ENCODE measurements at places on chromosomes 1 and 21.

- no peak for DNase-seq
Measured at GRCh38 chr21:42258150-42258884, 39.4 kb downstream of the ABCG1 start.

GRCh38 chr21:32087447-32087846 is 191.4 kb downstream of the MIS18A start:
- no peak for DNase-seq

GRCh38 chr1:9282696-9282955 is 10.1 kb upstream of the SPSB1 start:
- DNase-seq = no peak

DNA sequence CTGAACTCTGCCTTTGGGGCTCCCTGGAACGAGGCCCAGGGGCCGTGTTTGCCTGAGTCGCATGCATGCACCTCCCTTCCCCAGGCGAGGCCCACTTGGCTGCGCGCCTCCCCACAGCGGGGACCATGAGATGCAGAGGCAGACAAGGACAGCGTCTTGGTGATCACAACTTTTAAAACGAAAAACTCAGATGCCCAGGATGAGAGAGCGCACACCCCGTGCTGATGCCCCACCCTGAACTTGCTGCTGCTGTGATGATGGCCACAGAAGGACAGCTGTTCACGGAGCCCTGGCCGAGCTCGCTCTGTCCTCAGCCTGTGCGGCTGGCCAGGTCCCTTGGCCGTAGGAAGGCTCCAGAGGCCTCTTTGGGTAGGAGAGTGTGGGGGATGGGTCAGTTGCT is 11.4 kb upstream of the PRMT2 start:
- DNase-seq = no peak

GRCh38 chr1:1325288-1326074 is 879 bp downstream of the CPTP start:
- DNase-seq = no peak

DNA sequence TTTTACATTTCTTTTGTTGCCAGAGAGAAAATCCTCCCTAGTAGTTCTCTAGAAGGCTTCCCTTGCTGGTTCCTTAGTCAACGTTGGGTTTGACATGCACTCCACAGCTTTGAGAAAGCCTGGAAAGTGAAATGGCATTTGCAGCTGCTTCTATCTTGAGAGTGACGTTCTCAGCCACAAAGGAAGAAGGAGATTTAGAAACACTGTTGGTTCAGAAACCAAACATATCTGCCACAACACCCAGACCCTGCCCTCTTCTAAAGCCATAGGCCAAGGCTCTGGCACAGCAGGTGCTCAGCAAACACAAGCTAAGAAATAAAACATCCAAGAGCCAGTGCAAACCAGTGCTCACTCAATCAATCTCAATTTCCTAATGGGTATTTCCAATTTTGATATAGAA is 121.4 kb downstream of the CCDC185 start:
- no peak for DNase-seq

- no peak for DNase-seq
Measured at GRCh38 chr1:55749975-55750627, 534.9 kb upstream of the USP24 start.

- no peak for DNase-seq
Measured at GRCh38 chr21:40051801-40052200, 184.6 kb downstream of the PCP4 start.

DNA sequence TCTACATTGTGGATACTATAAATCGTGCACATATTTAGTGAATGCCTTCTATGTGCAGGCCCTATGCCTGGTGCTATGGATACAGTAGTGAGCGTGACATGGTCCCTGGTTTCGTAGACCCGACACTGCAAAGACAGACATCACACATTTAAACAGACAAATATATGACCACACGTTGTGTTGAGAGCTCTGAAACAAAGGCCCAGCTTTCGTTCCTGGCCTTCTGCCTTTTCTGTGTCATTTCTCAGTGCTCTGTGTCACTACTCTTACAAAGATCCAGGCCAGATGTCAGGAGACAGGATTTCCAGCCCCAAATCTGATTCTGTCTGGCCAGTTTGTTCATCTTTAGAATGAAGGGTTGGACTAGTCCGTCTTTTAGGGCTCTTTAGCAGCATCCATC is 19.3 kb upstream of the TRABD2B start:
- no peak for DNase-seq

DNA sequence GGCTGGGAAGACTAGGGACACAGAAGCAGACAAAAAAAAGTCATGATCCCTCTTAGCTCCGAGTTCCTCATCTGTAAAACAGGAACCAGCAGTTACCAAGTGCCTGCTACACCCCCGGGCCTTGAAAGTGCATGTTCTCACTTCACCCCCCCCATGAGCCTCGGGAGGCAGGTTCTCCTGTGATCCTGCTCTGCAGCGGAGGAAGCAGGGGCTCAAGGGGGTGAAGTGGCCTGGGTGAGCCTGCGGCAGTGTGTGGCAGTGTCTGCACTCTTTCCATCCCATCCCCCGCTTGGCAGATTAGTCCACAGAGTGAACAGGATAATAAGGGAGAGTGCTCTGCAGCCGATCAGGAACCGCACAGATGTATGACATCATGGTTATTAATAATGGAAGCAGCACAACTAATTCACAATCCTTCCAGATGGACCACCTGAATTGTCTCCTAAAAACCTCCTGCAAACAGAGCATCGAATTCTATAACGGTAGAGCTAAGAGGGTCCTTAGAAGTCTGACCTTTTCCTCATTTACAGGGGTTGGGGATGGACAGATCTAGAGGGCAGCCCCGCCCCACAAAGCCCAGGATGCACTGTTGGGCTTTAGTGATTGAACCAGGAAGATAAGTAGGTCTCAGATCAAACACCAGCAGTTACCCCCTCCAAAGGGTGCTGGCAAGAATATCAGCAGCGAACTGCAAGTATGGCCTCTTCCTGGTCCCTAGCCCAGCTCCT is 174.1 kb upstream of the EDN2 start:
- no peak for DNase-seq

DNA sequence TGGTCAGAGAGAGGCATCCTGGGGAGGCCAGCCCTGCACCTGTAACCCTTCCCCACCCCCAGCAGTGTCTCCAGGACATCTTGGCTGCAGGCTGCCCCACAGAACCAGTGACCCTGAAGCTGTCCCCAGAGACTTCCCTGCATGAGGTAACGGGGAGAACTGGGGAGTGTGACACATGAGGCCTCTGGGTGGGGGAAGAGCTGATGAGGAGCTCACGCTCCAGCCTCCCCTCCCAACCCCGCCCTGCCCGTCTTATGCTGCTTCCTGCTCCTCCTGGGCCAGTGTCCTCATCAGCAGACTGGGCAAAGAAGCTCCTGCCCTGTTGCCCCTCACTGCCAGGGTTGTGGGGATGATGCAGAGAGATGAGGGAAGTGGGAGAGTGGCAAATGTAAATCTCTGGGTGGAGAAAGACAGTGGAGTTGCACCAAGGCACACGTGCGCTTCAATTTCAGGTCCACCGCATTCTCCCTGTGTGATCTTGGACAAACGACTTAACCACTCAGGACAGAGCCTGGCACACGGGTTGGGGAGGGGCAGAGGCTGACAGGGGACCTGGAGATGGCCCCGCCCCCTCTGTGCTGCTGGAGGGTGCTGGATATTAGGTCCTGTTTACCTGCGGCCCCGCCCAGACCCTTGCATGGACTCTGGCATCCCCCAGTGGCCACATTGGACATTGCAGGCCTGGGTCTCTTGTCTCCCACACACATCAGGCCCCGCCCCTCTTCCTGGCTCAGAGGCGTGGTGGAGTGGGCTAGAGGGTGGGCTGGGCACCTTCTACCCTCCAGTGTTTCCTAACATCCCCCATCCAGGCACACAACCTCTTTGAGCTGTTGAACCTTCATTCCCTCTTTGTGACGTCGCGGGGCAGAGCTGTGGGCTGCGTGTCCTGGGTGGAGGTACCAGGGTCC is 12.3 kb downstream of the CLCNKB start:
- DNase-seq = peak; percentile 41

DNA sequence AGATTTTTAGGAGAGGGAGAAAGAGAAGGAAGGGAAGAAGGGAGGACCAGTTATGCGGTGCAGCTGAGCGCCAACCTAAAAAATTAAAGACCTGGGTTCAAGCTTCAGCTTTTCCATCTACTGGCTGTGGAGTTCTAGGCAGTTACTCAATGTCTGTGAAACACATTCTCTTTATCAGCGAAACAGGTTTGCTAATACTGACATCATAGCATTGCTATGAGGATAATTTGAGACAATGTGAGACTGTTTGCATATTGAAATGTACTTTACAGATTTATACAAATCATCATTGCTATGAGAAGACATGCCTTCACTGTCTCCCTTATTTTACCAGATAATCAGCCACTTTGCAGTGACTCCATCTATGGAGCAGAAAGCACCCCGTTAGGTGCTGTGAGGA is 222.9 kb upstream of the SGIP1 start:
- DNase-seq = no peak

DNA sequence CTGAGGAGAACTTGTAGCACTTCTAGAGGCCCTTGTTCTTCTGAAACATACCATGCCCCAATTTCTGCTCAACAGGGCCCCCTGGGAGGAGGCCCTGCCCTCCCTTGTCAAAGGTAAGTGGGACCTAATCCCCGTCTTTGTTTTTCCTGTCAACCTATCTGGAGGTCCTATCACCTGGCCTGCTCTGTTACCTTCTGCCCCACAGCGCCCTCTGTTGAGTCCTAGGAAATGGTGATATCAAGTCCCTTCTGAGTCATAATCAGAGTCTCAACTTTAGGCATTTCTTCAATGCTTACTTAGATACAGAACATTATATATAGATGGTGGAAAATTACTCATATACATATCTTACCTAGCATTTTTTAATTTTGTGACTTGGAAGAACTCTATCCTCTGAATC is 28.2 kb upstream of the FCRL4 start:
- no peak for DNase-seq

DNA sequence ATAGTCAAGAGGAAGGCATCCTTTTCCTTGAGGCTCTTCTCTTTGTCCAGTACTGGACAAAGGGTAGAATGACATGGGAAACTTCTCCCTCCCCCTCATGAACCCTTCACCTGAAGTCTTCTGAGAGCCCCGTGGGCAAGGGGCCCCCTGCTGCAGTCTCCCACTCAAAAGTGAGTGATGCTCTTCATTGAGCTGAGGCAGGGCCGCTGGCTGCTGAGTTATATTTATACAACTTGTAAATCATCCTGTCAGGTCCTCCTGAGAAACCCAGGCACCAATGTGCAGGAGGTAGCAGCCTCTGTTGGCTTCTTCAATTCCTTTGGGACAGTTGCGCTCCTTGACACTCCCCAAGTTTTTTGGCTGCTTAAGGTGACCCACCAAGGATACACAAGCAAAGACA is 150.2 kb downstream of the IGSF21 start:
- no peak for DNase-seq

- DNase-seq = no peak
Measured at GRCh38 chr21:43812139-43812821, 22.9 kb downstream of the RRP1 start.

DNA sequence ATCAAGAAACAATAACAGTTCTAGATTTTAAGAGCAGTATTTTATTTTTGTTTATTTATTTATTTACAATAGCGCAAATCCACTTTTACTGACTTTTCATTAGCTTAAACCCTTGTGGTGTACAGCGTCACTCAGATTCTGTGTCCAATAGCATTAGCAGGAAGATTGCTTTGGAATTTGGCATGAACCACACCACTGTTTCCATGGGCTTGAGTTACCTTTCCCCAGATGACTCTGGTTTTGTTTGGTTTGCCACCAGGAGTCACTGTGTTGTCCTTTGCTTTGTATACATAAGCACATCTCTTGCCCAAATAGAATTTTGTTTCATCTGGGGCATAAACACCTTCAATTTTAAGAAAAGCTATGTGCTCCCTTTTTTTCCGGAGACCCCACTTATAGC is 25.9 kb upstream of the SNRPE start:
- DNase-seq = no peak

GRCh38 chr1:16120940-16121410 is 34.9 kb downstream of the EPHA2 start:
- peak; percentile 94 for DNase-seq

DNA sequence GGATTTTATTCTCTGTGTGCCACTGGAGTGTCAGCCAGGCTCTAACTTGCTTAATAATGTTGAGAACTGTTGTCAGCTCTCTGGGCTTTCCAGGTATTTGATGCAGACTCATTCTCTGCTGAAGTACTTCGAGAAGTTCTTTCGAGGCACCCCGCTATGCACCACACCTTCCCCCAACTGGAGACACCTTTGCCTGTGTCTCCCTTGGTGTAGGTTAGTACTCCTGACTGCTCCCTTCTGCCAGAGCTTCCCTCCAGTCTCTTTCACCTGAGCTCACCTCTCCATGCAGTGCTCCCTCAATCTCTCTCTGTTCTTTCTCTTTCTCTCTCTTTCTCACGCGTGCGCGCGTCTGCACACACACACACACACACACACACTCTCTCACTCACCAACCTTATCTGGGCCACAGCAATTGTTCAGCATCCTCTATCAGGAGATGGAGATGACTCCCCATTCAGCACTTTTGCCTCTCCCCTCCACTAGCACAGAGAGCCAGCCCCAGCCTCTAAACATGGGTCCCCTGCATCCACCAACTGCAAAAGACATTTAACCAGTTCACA is 14.0 kb upstream of the MGST3 start:
- no peak for DNase-seq

GRCh38 chr21:41536076-41536826 is 28.3 kb upstream of the TMPRSS2 start:
- DNase-seq = peak; percentile 81

DNA sequence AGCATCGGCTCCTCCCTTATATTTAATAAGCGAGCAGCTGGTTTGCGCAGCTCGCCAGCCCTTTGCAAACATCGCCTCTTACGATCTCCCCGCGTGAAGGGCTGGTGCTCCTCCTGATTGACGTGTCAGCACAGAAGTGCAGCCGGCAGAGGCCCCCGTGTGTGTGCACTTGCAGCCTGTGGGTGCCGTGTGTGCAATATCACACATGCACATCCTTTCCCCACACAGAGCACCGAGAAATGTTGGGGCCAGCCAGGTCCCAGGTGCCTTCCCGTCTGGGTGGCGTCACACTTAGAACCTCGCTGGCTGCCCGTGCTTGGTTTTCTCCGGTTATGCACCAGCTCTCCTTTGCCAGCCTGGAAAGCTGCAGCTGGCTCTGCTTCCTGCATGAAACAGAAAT is 126.6 kb upstream of the AJAP1 start:
- DNase-seq = peak; percentile 22

DNA sequence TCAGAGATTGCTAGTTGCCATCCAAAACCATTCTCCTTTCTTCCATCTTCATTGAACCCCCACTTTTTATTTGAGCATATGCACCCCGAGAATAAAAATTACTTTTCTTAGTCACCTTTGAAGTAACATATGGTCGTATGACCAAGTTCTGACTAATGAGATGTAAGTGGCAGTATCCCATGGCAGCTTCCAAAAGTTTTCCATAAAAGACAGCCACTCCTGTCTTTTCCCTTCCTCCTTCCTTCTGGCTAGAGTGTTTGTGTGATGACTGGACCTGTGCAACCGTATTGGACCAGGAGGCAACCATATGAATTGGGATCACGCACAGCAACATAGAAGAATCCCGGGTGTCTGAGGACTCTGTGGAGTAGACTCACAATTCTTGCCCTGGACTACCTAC is 41.1 kb upstream of the CCSAP start:
- DNase-seq = no peak

- DNase-seq = no peak
Measured at GRCh38 chr1:47645151-47645550, 207.3 kb downstream of the FOXD2 start.

GRCh38 chr1:8395433-8395866 is 77.5 kb downstream of the SLC45A1 start:
- DNase-seq = no peak
